ENCODE measurements at places on chromosomes 11 and 22.

- no peak for DNase-seq
These were observed 5.3 kb downstream of the HNRNPUL2 start for GRCh38 chr11:62721994-62722393.

DNA sequence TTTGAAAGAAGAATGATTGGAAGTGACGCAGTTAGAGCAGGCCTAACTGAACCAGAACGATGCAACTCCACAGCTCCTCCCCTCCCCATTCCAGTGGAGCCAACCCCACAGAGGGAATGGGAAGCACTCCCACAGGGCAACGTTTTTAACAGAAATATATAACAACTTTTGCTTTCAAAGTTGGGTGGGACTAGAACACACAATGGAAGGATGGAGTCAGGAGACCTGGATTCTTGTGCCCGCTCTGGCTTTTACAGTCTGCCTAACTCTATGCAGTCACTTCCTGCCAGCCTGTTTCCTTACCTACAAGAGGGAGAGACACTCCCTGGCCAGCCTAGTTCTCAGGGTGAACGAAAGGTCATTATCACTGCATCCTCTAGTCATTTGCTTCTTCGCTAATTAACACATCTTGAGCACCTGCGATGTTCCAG is 75.5 kb downstream of the PACSIN2 start:
- DNase-seq = no peak

DNA sequence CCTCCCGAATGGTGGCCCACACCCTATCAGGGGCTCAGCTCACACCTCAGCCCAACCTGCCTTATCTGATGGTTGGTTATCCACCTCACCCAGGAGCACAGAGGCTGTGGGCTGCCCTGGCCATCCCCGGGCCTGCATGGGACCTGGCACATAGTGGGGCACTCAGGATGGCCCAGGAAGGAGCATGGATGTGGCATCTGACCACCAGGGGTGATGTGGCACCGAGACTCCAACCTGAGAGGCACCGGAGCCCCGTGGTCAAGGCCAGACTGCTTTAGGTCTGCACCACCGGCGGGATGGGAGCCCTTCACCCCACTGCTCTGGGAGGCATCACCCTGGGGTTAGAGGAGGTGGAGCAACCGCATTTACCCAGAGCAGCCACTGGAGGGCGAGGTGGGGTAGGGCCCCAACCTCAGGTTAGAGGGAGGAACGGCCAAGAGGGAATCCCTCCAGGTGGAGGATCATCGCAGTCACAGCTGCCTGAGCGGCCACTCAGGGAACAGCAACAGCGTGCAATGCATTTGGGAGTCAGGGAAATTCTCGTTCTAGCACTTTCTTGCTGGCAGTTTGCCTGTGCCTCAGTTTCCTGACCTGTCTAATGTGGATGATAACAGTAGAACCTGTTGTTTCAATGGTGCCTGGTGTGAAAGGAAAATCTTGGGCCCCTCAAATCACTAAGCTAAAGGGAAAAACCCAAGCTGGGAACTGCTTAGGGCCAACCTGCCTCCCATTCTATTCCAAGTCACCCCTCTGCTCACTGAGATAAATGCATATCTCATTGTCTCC is 52.9 kb upstream of the CARS1 start:
- DNase-seq = peak; percentile 14

DNA sequence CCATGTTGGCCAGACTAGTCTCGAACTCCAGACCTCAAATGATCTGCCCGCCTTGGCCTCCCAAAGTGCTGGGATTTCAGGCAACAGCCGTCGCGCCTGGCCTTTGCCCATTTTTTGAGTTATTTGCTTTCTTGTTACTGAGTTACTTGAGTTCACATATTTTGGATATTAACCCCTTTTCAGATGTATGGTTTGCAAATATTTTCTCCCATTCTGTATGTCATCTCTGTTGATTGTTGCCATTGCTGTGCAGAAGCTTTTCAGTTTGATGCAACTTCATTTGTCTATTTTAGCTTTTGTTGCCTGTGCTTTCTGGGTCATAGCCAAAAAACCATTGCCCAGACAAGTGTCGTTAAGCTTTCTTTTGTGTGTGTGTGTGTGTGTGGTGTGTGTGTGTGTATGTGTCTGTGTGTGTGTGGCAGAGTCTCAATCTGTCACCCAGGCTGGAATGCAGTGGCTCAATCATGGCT is 6.8 kb downstream of the TSGA10IP start:
- no peak for DNase-seq

DNA sequence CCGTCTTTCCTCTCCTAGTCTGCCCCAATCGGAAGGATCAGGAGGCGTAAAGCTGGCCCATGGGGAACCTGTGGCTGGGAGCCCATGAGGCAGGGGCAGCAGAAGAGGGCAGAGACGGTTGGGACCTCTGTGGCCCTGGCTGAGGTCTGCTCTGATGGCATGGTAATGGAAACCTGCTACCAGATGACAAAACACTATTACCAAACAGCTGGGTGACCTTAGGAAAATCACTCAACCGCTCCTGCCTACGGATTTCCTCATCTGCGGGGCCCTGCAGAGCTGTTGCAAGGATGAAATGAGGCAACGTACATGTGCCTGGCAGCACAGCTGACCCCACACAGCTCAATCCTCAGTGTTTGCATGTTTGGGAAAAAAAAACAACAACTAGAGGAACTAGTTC is 4.6 kb downstream of the AP5B1 start:
- DNase-seq = no peak

DNA sequence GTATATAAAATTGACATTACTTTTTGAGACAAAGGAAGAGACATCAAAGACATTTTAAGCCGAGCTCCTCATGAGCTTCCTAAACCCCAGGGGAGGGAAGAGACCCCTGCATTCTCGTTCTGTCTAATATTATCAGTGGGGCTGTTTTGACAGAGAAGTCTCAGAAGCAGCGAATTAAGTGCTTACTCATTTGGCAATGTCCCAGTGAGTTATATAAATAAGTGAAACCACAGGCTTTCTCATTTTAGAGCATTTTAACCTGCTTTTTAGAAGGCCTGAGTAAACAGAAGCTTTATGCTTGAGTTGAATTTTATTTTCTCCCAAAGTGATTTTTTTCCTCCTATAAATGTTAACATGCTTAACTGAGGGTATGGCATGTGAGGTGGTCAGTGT is 23.2 kb upstream of the C1QTNF4 start:
- DNase-seq = no peak

DNA sequence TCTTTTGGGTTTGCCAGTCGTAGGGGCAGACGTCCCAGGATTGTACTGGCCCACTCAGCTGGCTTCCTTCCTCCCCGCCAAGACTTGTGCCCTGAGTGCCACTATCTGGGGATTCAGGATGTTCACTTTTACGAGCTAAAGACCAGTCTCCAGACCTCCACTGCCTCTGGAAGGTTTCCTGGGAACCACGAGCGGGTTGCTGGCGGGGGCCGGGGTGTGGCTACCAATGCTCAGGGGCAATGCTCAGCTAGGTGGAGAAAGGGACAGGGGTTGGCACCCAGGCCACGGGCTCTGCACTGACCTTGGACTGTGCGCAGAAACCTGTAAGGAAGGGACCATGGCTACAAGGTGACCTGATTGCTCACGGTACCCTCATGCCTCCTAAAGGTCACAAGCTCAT is 2.2 kb downstream of the NEFH start:
- no peak for DNase-seq

All from stimulated activated CD4-positive, alpha-beta T cell treated with anti-CD3 and anti-CD28 coated beads, TNF-alpha, amount 100 ng/mL, for 24 hours (primary cell).